ENCODE measurements at places on chromosomes 5 and 9. TPM values are rescaled to one million over a fixed set of nuclear protein-coding genes. Genes with fewer than 3 reads are reported as not detected.
A peak's percentile ranks its signal among the peaks of the same experiment; 100 is the strongest.

DNA sequence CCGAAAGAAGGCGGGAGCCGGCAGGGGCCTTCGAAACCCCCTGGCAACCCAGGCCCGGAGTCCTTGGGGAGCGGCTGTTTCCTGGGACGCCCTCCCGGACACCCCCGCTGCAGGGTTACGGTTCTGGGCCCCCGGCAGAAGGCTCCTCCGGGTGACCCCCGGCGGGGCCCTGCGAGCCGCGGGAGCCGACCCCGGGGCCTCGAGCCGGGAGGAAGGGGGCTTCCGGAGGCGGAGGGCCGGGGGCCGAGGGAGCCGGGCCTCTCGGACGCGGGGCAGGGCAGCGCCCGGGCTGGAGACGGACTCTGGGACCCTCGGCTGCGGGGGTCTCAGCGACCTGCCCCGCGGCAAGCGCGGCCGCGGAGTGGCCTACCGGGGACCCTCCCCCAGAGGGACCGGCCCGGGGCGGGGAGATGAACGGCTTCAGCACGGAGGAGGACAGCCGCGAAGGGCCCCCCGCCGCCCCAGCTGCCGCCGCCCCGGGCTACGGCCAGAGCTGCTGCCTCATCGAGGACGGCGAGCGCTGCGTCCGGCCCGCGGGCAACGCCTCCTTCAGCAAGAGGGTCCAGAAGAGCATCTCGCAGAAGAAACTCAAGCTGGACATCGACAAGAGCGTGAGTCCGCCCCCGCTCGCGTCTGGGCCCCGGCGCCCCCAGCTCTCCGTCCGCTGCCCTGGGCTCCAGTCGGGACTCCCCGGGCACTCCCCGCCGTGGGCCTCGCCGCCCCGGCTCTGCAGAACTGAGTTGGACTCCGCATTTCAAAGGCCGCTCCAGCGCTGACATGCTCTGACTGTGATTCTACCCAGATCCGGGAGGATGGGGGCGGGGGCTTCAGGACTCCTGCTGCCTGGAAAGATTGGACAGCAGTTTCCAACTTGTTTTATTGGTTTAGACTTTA, 645 bp downstream of the SAP30L start:
- H3K27ac ChIP-seq = peak overlapping the region; percentile 50
- H3K4me1 ChIP-seq = peaks cover 17% of the 10 kb centered on the region
- peak; percentile 87 for DNase-seq
- H3K36me3 ChIP-seq = peaks cover 6% of the 10 kb centered on the region
- no peaks in the 10 kb centered on the region for H3K27me3 ChIP-seq
- peak overlapping the region; percentile 95 for H3K4me3 ChIP-seq

- no peaks in the 10 kb centered on the region for H3K36me3 ChIP-seq
- peak; percentile 23 for DNase-seq
- peaks cover 11% of the 10 kb centered on the region for H3K4me1 ChIP-seq
- H3K4me3 ChIP-seq = peak overlapping the region; percentile 14
- H3K27ac ChIP-seq = no peak overlapping the region
These were observed 91.2 kb upstream of the PAM start for GRCh38 chr5:102663749-102664530.

- H3K4me1 ChIP-seq = peaks cover 22% of the 10 kb centered on the region
- DNase-seq = peak; percentile 98
- H3K27me3 ChIP-seq = no peaks in the 10 kb centered on the region
- H3K36me3 ChIP-seq = peaks cover 20% of the 10 kb centered on the region
These were observed 12.2 kb downstream of the INVS start for GRCh38 chr9:100111235-100111634.

DNA sequence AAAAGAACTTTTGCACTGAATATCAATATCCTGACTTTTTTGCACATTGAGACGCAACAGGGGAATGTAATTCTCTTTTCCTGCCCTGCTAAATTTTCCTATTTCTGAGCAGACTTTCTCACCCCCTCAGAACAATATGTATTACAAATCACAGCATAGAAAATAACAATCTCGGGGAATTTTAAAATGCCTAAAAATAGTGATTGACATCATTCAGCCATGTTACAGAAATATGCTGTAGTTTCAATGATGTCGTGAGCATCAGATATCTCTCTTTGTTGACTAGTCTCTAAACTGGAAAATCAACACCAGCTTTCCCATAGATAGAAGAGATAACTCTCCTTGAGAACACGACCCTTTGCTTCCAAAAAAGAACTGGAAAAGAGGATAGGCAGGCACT, 166.7 kb downstream of the ZDHHC21 start:
- no peak overlapping the region for H3K27ac ChIP-seq
- H3K4me1 ChIP-seq = no peaks in the 10 kb centered on the region

- no peak overlapping the region for H3K4me3 ChIP-seq
- no peak for DNase-seq
- no peaks in the 10 kb centered on the region for H3K36me3 ChIP-seq
- H3K4me1 ChIP-seq = no peaks in the 10 kb centered on the region
These were observed 200.2 kb downstream of the SPATA31D1 start for GRCh38 chr9:82188817-82189216.

- no peaks in the 10 kb centered on the region for H3K36me3 ChIP-seq
- peaks cover 42% of the 10 kb centered on the region for H3K4me1 ChIP-seq
- peak; percentile 97 for DNase-seq
- peak overlapping the region; percentile 50 for H3K4me3 ChIP-seq
These were observed 96.5 kb upstream of the CAST start for GRCh38 chr5:96565582-96566265.

- H3K4me1 ChIP-seq = no peaks in the 10 kb centered on the region
- no peak overlapping the region for H3K27ac ChIP-seq
- H3K27me3 ChIP-seq = no peaks in the 10 kb centered on the region
- peak; percentile 20 for DNase-seq
- no peak overlapping the region for H3K4me3 ChIP-seq
These were observed 45.2 kb downstream of the RNF130 start for GRCh38 chr5:180026320-180026719.

The CNTNAP3B gene
- not detected for total RNA-seq

Data from GM23248 (cell line).